Mucosa of gallbladder (tissue), 1 donor: ENCODE measurements at places on chromosomes 5 and 9.

DNA sequence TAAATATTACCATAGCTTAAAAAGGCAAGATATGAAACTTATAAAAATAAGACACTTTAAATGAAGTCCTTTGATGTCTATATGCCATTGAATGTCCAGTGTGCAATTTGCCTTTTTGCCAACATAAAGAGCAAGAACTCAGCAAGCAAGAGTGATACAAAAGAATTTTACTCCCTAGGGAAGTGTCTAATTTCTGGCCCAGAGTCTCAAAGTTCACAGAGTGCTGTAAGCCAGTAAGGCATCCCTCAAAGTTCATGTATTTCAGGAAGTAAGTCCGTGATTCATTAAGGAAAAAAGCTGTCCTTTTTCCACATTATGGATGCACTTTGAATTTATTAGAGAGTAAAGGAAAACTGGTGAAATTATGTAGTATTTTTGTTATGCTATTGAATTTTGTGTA lies 185.2 kb downstream of the CCDC171 start:
- no peak for DNase-seq

GRCh38 chr9:69981686-69982445 lies 61.8 kb upstream of the MAMDC2 start:
- DNase-seq, result no peak

DNA sequence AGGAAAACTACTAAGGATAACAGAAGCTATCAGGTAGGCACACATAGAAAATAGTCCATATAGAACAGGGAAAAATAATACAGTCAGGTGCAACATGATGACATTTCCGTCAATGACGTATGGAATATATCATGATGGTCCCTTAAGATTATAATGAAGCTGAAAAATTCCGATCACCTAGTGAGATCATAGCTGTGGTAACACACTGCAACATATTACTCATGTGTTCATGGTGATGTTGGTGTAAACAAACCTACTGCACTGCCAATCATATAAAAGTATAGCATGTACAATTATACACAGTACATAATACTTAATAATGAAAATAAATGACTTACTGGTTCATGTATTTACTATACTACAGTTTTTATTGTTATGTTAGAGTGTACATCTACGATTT lies 60.0 kb downstream of the MEGF9 start:
- no peak for DNase-seq

GRCh38 chr9:113567361-113568080 lies 104.0 kb downstream of the RGS3 start:
- no peak for DNase-seq

DNA sequence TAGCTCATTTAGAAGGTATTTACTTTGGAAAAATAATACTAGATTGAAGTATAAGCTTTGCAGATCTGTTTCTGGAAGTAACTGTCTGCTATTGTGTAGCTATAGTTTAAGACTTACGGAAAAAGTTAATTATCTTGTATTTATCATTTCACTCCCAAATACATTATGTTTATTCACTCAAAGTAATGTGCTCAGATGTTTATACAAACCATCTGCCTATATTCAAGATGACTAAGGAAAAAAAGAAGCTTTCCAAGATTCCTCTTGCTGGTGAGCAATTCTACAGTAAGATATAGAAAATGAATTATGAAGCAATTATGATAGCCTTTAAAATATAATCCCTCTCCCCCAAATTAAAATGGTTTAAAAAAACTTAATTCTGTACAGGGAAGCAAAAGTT lies 137.9 kb downstream of the KIAA0825 start:
- no peak for DNase-seq

- DNase-seq, result no peak
Observed at GRCh38 chr5:164119806-164120447, 614.5 kb downstream of the MAT2B start.

- DNase-seq, result no peak
Observed at GRCh38 chr9:91766315-91767069, 183.5 kb downstream of the ROR2 start.

DNA sequence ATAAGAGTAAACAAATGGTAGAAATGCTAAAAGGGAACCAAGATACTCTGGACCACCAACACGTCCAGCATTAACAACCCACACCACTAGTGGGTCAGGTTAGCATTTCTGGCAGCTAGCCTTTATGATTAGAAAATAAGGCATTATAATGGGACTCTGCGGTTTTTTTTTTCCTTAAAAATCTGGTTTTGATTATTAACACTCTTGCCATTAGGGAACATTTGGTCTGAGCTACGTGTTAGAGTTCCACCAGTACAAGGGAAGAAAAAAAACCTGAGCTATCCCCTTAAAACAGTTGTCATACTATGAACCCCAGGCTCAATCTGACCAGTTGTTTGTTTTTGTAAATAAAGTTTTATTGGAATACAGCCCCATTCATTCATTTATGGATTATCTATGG lies 110.4 kb downstream of the NTRK2 start:
- no peak for DNase-seq

DNA sequence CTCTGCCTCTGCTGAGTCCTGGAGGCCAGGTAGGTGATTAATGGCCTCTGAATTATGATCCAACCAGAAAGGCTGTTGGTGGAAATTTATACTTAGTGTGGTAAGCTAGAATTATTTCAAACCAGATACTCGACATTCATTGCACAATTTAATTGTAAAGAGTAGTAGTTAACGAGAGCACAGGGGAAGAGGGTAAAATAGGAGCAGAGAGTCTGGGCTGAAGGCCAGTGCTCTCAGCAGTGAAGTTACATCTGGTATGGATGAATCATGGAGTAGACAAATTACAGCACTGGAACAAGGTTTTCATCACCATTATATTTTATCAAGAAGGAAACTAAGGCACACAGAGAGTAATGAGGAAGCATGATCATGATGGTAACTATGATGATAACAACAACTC lies 92.5 kb downstream of the TLR4 start:
- DNase-seq, result no peak

GRCh38 chr9:518540-518939 lies 303.9 kb downstream of the DOCK8 start:
- no peak for DNase-seq

- peak; percentile 64 for DNase-seq
Observed at GRCh38 chr9:124771867-124772679, 962 bp upstream of the NR6A1 start.

GRCh38 chr5:83628360-83628759 lies 92.3 kb downstream of the HAPLN1 start:
- DNase-seq, result no peak

- no peak for DNase-seq
Observed at GRCh38 chr9:93097511-93098201, 1.6 kb downstream of the CARD19 start.
